ENCODE measurements at places on chromosomes 2 and 18.

GRCh38 chr2:59025157-59025757 is 784.1 kb upstream of the FANCL start:
- peak; percentile 30 for DNase-seq

GRCh38 chr2:100381240-100381639 is 36.2 kb downstream of the CHST10 start:
- DNase-seq, result peak; percentile 45

DNA sequence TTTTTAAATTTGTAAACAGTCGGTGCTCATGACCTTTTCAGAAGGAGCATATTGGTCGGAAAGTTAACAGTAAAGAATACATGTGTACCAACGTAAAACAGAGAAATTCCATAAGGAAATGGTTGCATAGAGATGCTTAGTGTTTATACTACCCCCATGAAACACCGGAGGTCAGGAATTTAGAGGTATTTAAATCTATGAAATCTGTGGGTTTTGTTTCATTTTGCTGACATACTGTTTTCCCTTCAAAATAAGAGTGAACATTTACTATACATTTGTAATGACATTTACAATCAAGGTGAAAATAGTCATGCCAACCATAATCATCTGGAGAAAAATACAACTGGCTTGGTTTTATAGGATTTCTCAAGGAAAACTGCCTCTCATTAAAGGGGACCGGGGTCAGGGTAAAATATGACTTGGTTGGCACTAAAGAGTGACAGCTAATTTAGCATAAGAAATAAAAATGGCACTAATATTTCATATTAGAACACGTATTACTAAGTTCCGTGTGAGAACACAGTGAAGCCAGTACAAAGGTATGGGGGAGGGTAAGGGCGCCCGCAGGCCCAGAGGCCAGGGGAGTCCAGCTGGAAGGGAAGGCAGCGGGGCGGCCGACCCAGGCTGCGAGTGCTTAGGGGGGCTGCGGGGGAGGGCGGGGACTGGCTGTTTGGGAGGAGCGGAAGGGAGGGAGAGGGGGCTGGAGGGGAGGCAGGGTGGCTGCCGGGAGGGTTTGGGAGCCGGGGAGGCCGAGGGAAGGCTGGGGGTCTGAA is 1.1 kb upstream of the RNU4ATAC start:
- no peak for DNase-seq

GRCh38 chr18:36284671-36285295 is 12.7 kb upstream of the FHOD3 start:
- peak; percentile 33 for DNase-seq

GRCh38 chr2:106161938-106162820 is 31.9 kb downstream of the UXS1 start:
- no peak for DNase-seq

DNA sequence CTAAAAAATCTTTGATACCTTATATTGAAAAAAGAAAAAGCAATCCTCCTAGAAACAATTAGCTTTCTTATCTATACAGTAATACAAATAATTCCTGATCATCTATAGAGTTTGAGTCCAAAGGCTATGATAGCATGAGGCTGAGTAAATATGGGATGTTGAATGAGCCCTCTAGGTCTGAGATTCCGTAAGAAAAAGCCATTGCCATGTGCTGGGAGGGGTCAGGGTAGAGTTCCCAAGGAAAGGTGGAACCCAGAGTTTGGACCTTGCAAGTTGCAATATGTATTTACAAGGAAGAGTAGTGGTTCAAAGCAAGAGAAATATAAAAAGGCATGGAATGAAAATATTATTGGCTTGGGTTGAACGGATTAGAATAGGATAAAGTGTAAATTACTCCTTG is 178.1 kb downstream of the DCC start:
- DNase-seq, result no peak

DNA sequence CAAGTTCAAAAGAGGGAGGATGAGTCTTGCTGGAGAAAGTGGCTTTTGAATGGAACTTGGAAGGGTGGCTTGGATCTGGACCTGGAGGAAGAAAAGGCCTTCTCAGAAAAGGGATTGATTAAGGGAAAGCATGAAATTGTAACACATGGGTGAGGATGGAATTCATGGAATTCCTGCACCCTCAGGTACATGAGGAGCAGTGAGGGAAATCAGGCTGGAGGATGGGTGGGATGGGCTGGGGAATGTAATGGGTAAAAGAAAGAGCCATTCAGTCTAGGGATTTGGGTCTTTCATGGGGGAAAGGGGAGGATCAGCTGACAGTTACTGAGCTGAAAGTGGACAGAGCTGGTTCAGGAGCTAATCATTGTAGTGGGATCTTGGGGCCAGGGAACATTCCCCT is 51.2 kb upstream of the HAAO start:
- DNase-seq, result no peak

GRCh38 chr2:233456111-233456510 is 101.8 kb downstream of the DGKD start:
- no peak for DNase-seq

DNA sequence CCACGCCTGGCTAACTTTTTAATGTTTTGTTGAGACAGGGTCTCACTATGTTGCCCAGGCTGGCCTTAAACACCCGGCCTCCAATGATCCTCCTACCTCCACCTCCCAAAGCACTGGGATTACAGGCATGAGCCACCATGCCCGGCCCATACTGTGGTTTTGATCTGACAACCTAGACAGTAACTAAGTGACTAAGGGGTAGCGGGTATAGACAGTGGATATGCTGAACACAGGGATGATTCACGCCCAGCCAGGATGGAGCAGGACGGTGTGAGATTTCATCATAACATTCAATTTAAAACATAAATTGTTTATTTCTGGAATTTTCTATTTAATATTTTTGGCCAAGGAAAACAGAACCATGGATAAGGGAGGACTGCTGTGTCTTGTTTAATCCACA is 36.0 kb upstream of the YPEL5 start:
- DNase-seq, result no peak

DNA sequence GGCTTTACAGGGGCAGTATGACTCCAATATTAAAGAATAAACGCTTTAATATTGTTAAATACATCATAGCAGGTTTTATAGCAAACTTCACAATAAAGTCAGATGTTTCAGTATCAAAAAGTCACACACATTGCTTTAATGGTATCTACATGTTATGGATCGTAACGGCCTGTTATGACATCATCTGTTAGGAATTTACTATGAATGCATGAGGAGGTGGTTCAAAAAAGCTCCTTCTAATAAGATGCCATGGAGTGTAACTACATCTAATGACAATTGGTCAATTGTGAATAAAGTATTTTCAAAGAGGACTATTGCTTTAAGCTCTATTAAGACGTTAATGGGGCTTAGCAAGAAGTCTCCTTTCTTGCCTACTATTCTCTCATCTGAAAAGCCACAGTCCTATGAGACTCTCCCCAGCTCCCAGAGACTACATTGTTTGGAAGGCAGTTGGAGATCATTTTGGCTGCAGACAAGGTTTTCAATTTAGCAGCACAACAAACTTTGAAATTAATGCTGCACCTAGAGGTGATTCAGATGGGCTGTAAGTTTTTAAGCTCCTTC is 300.7 kb upstream of the MEIS1 start:
- no peak for DNase-seq

DNA sequence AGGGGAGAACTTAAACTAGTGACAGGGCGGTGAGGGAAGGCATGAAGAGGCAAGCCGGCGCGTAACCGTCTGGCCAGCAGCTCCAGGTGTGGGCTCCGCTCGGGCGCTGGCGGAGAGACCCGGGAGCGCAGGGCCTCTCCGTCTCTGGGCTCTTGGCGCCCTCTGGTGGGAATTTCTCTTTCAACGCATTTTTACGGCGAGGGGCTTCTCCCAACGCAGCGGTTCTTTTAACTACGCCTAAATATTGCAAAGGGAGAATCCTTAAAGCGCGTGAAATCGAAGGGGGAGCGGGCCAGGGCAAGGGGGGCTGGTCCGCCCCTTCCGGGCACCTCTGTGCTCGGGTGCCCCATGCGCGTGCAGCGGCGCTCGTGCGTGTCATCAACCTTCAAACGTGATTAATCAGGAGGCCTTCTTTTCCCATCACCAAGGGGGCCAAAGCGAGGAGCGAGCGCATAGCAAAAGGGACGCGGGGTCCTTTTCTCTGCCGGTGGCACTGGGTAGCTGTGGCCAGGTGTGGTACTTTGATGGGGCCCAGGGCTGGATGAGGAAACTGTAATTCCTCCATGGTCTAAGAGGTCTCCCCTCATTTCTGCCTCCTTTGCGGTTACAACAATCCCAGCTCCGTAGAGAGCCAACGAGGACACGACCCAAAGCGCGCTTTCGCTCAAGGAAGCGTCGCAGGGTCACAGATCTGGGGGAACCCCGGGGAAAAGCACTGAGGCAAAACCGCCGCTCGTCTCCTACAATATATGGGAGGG is 762 bp upstream of the GAD1 start:
- DNase-seq, result peak; percentile 39

DNA sequence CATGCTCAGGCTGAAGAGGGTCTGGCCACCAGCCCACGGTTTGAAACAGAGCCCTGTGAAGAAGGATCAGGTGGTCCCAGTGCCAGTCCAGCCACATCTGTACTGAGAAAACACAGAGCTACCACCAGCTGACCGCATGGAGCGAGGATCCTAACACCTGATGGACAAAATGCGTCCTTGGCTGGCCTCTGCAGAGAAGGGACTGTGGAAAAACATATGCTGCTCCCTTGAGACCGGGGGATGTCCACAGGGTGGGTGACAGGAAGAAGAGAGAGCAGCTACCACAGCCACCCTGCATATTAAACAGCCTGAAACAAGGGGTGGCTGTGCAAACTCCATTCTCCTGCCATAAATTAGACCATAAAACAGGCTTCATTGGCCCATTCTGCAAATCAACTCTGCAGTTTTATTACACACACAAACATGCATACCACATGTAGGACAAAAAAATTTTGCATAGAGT is 137.2 kb downstream of the BCL2 start:
- no peak for DNase-seq

- DNase-seq, result no peak
Measured at GRCh38 chr18:27894746-27895145, 282.2 kb downstream of the CDH2 start.

DNA sequence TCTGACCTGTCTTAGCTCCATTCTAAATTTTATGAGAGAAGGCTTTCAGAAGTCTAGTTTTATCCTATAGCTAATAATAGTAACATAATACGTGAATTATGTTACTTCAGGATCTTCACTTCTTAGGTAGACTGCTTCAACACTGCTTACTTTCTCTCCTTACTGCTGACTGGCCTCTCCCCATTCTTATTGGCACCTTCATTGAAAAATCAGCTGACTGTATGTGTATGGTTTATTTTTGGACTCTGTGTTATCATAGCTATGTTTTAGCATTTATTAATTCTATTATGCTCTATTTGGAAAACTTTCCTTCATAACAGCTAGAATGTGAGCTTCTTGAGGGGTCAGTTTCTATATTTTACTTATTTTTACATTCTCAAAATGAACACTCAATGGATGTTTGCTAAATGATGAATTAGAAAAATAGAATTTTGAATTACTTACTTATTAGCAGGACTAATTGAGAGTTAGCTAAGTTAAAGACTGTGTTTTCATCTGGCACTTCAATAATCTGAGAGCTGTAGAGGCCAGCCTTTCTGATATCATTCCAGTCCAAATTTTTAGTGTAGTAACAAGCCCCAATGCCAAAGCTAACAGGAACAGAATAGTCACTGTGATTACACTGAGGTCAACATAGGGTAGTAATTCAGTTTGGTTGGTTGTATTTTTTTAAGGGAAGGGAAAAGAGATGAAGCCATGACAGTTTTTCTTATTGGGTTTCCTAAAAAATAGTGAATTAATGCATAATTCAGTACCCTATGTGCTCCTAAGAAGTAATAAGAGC is 92.3 kb downstream of the TTC27 start:
- DNase-seq, result no peak
